Stimulated activated naive B cell treated with anti-CD40 and anti-IgM and Interleukin-4, amounts not matched to agents 10 μg/mL and 1 μg/mL and 100 μg/mL, for 72 hours (primary cell): ENCODE measurements at places on chromosomes 7 and 10.

DNA sequence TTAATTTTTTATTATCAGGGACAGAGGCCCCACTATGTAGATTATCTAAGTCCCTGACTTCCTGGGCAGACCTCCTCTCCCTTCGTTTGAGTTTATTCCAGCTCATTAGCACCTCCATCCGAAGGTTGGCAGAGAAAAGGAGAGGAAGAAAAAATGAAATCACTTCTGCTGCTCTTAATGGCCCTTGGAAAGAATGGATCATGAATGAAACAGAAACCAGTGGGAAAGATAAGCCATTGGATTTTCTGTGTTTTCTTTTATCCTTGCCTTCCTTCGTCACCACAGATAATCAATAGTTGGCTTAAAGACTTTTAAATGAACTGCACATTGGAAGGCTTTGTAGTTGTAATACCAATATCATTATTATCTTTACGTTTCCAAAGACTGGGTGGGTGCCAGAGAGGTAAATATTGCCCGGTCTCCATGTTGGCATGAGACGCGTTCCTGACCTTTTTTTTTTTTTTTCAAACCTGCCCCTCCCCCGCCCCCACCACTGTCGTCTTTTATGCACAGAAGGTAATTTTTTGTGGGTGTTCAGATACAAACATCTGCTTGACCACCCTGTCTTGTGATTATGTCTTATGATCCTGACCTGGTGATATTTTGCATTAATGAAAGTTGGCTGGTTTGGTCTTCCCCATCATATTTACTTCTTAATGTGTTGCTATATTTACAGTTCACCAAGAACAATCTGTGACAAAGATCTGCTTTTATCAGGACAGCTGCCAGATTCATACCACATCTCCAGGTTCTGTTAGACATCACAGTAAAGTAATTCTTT, 116.8 kb downstream of the ARID5B start:
- no peak for DNase-seq

DNA sequence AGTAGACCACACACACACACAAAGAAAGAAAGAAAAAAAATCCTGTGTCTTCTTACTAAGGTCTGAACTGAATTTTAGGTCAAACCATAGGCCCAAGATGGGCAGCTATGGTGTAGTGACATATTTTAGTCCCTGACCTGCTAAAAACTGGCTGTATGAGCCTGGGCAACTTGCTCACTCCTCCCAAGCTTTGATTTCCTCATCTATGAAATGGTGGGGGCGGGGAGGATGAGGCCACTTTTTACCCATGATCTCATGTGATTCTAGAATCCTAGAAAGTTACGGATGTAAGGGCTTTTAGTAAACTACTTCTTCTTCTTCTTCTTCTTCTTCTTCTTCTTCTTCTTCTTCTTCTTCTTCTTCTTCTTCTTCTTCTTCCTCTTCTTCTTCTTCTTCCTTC, 6.1 kb upstream of the CCL24 start:
- DNase-seq, result no peak

- no peak for DNase-seq
Measured at GRCh38 chr7:128164061-128164954, 76.8 kb upstream of the LEP start.

- DNase-seq, result no peak
Measured at GRCh38 chr10:21662635-21663034, 128.6 kb downstream of the MLLT10 start.

GRCh38 chr10:5600908-5601307, 65.5 kb downstream of the ASB13 start:
- DNase-seq, result no peak

DNA sequence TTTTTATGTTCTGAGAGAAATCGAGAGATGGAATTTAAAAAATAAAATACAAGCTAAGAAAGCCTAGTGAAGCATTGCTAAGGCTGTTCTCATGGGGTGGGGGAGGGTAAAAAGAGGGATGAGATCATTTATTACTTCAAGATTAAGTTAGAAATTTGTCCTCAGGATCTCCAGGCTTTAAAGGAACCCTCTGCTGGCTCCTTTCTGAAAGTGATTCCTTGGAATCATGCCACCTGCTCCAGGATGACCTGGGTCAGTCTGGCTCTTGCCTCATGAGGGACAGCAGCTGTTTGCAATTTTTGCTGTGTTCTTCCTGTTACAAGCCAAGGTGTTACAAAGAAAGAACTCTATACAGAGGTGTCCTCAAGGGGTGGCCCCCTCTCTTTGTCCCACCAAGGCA, 69.8 kb downstream of the CDK1 start:
- no peak for DNase-seq

DNA sequence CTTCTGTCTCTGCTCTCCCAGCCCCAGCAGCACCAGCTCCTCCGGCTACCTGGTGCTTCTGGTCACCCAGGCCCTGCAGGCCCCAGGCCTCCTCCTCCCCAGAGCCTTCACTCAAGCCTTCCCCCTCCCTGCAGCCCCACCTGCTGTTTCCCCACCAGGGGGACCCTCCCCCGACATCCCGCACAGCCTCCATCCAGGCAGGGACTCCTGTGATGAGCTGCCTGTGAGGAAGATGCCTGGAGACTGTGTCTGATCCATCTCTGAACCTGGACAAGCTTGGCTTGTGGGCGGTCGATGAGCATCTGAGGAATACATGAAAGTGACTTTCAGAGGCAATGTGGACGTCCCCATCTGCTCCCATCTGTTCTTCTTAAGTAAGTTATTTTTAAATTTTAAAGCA, 45.0 kb downstream of the RAMP3 start:
- no peak for DNase-seq

GRCh38 chr7:100366411-100367250, 6.7 kb upstream of the PILRA start:
- DNase-seq, result peak; percentile 38

GRCh38 chr7:152747224-152747623, 12.3 kb upstream of the ACTR3B start:
- no peak for DNase-seq

GRCh38 chr10:79224992-79225391, 122.3 kb upstream of the PPIF start:
- DNase-seq, result no peak

GRCh38 chr7:12391922-12392615, 11.6 kb downstream of the VWDE start:
- no peak for DNase-seq

- no peak for DNase-seq
Measured at GRCh38 chr7:2607122-2607922, 24.5 kb upstream of the TTYH3 start.

DNA sequence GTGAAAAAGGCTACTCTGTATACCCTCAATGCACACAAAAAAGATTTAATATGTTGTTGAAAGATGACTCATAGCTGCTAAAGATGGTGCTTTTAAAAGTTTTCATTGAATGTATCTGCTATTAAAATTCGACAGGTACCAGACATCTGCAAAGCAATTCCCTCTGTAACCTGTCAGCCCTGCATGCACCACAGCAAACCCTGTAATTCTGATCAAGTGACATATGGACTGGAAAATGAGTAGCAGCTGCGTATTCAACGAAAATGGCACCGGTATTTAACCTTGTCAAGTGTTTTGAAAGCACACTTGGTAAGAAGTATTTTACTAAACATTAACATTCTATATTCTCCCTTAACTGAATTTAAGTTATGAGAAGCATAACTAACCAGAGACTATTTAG, 58.2 kb upstream of the PTPRN2 start:
- DNase-seq, result no peak

DNA sequence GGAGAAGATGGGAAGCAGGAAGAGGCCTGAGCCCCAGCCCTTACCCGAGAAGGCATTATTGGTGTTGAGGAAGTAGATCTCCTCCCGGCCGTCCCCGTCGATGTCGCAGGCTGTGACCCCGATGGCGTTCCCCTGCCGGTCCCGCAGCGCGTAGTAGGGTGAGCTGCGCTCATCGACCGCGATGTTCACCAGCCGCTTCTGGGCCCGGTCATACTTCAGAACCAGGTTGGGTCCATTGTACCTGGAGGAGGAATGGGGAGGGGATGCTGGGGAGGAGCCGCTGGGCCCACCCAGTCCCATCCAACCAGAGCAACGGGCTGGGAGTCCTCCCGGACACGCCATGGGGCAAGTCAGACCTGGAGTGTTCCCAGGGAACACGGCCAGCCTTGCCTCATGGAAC, 86.5 kb downstream of the GOLGA7B start:
- no peak for DNase-seq

GRCh38 chr7:155763691-155764437, 48.4 kb downstream of the SHH start:
- DNase-seq, result peak; percentile 11

DNA sequence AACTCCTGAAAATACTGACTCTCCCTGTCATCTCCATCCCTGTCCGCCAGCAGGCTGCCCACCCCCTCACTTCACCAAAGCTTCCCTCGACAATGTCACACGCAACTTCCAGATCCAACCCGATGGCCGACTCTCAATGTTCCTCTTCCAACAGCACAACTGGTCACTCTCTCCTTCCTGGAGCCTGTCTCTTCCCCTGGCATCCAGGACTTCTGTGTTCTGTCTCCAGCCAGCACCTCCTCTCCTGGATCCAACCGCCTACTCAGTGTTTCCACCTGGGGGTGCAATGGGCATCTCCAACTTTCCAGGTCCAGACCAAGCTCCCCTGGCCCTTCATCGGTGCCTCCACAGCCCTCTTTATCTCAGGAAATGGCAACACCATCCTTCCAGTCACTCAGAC, 8.6 kb downstream of the CPA5 start:
- no peak for DNase-seq

DNA sequence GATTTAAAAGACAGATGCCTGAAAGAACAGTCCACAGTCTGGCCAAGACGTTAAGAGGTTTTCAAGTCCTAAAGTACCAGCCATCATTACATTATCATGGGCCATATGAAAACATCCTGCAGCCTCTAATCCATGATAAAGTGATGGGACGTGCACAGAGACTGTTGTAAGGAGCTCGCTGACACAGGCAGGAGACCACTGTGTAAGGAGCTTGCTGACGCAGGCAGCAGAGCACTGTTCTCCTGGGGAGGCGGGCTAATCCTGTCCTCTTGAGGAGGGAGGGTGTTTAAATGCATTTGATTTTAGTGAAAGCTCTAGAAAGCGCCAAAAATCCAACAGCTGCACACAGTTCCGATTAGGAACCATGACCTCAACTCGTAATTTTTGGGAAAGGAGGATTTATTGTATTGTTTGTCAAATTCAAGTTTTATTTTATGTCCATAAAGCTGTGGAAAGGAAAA, 16.9 kb downstream of the SVIL start:
- DNase-seq, result no peak

DNA sequence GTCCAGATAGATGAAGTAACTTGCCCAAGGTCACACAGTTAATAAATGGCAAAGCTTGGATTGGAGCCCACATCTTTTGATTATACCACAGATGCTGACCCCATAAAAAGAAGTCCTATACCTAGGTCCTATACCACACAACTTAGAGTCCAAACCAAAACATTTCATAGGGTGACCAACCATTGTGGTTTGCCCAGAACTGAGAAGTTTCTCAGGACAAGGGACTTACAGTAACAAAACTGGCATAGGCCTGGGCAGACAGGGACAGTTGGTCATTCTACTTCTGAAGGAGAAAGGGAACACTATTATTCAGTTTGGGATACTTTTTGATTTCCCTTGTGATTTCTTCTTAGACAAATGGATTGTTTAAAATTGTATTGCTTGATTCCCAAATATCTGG, 32.9 kb upstream of the PRLHR start:
- DNase-seq, result no peak

- DNase-seq, result no peak
Measured at GRCh38 chr7:101878938-101879337, 61.5 kb downstream of the CUX1 start.

GRCh38 chr10:1048349-1048731, 579 bp downstream of the IDI1 start:
- no peak for DNase-seq

GRCh38 chr10:129568583-129569344, 101.7 kb downstream of the MGMT start:
- DNase-seq, result no peak

DNA sequence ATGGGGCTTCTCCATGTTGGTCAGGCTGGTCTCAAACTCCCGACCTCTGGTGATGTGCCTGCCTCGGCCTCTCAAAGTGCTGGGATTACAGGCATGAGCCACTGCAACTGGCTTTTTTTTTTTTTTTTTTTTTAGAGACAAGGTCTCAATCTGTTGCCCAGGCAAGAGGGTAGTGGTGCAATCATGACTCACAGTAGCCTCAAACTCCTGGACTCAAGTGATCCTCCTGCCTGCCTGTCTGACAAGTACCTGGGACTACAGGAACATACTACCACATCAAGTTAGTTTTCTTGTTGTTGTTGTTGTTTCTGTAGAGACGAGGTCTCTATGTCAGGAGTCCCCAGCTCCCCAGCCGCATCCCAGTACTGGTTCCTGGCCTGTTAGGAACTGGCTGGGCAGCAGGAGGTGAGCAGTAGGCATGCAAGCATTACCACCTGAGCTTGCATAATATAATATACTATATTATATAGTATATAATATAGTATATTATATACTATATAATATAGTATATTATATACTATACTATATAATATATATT, 55.7 kb downstream of the TPK1 start:
- DNase-seq, result no peak

GRCh38 chr10:43595739-43596298, 10.4 kb upstream of the ZNF485 start:
- DNase-seq, result peak; percentile 3

DNA sequence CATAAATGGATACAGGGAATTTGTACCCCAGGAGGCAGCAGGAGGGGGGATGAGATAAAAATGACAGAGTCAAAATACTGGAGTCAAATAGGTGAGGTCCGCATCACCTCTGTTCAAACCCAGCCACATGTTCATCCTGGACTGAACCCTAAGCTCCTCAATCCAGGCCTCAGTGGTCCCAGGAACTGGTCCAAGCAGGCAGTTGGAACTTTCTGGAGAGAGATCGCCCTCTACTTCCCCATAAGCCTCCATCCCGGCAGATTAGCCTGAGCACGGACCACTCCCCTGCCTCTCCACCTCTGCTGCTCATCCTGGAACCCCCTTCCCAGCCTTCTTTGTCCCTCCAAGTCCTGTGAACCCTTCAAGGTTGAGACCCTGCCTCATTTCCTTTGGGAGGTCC, 959.7 kb upstream of the ZNF722 start:
- no peak for DNase-seq

- DNase-seq, result no peak
Measured at GRCh38 chr10:133044401-133044811, 43.3 kb upstream of the ADGRA1 start.

GRCh38 chr10:48993627-48994026, 54.0 kb upstream of the LRRC18 start:
- DNase-seq, result no peak

DNA sequence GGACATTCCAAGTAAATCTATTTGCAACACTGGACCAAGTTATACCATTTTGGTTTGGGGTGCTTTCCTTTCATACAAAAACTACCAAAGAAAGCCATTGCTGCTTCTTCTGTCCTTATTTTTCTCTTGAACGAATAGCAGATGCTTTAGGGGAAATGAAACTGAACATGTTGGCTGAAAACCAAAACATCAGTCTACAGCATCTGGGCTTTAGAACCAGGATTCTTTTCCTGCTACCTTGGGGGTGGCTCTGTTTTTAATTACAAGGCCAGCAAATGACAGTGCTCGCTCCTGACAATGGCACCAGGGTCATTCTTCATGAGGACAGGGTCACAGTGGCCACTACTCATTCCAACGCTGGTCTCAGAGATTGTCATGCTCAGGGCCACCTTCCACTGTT, 80.3 kb downstream of the WDR11 start:
- no peak for DNase-seq
